ENCODE measurements at places on chromosomes 4 and X.

DNA sequence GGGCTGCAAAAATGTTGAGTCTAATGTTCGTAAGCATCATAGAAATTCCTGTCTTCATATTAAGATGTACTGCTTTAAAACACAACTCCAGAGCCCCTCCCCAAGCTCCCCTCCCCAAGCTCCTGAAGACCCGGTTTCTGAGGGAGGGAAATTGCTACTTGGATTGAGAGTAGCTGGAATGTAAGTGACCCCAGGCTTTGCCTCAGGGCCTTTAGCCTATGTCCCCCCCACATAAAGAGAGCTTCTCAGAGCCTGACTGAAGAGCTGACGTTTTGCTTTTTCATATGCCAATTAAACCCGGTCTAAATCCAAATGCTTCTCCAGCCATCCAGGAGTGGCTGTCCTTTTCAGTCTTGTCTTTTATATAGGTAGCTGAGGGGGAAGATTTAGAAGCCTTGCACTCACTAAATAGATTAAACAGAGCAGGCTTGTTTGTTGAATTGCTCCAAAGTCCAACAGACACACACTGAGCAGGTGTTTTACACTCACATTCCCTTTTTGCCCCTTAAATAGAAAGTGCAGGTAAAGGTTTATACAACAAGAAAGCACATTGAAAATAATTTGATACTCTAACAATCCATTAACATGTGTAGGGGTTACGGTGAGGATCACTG, 19.6 kb downstream of the ARX start:
- DNase-seq = no peak

- no peak for DNase-seq
Measured at GRCh38 chr4:42633605-42634388, 23.1 kb downstream of the ATP8A1 start.

DNA sequence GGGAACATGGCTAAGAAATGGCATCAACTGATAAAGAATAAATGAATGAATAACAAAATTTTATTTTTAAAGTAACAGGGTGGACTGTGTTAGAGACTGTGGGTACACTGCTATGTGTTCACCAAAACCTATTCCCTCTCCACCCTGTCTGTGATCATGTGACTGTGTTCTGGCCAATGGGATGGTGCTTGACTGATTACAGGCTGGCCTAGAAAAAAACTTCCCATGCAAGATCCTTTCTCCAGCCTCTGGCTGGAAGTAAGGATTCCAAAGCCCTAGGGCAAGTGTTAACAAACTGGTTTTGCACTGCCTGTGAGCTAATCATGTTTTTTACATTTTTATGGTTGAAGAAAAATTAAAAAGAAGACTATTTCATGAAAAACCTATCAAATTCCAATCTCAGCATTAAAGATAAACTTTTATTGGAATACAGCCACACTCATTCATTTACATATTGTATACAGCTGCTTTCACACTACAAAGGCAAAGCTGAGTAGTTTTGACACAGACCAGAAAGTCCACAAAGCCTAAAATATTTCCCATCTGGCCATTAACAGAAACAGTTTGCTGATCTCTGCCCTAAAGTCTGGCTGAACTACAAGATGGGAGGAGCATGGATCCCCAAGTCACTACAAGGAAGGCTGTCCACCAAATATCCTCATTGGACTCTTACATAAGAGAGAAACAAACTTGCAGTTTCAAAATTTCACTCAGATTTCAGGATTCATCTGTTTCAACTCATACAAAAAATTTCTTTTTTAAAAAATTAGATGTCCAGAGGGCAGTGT, 133.2 kb downstream of the ARHGAP6 start:
- no peak for DNase-seq

- no peak for DNase-seq
Measured at GRCh38 chr4:1199556-1200331, 27.4 kb upstream of the SPON2 start.

DNA sequence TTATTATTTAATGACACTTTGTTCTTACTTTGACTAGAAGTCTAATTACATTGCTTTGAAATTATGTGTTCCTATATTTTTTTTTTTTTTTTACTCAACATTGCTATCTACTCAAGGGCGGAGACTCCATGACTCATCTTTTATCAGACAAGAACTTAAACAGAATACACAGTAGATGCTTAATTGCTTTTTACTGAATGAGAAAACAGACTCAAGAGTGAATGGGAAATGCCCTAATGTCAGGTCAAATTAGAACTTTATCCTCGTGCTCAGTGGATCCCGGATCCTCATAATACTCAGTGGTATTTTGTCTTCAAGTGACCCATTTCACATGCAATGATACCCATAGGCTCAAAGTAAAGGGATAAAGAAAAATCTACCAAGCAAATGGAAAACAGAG, 954.5 kb upstream of the IGFBP7 start:
- no peak for DNase-seq

Measured in stimulated activated CD8-positive, alpha-beta memory T cell treated with anti-CD3 and anti-CD28 coated beads, Interleukin-4, amount 100 ng/mL, for 1 hour (primary cell).